Neural progenitor cell (in vitro differentiated cells): ENCODE measurements at places on chromosomes 11 and 22.

- no peak overlapping the region for H3K4me3 ChIP-seq
- no peaks in the 10 kb centered on the region for H3K27me3 ChIP-seq
- no peaks in the 10 kb centered on the region for H3K4me1 ChIP-seq
- DNase-seq, result no peak
Measured at GRCh38 chr11:16839821-16840220, 101.4 kb downstream of the C11orf58 start.

DNA sequence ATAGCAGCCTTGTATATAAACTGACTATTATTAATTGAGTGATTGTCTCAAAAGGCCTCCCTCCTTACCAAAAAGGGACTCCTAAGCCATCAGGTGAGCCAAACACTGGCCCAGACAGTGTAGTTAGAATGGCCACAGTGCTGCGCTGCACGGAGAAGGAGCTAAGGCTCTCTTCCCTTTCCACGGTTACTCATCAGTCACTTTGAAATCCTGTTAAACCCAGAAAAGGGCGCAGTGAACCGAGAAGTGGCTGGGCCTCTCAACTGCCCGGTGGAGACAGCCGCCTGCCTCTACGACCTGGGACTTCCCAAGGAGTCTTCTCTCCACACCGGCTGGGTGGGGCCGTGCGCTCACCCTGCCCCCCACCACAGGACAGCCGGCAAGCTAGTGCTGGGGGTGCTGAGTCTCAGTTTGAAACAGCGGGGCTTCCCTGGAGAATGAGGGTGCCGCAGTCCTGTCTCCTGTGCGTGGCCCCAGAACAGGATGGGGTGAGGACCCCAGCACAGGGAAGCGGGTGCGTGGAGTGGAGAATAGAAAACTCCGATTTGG, 1.3 kb downstream of the MYH9 start:
- H3K27ac ChIP-seq, result peak overlapping the region; percentile 89
- H3K4me3 ChIP-seq, result peak overlapping the region; percentile 97
- DNase-seq, result peak; percentile 79
- peaks cover 20% of the 10 kb centered on the region for H3K4me1 ChIP-seq
- no peaks in the 10 kb centered on the region for H3K27me3 ChIP-seq
- H3K36me3 ChIP-seq, result no peaks in the 10 kb centered on the region

GRCh38 chr22:50734986-50735738, 2.8 kb upstream of the ACR start:
- H3K36me3 ChIP-seq, result no peaks in the 10 kb centered on the region
- DNase-seq, result no peak
- no peak overlapping the region for H3K4me3 ChIP-seq

DNA sequence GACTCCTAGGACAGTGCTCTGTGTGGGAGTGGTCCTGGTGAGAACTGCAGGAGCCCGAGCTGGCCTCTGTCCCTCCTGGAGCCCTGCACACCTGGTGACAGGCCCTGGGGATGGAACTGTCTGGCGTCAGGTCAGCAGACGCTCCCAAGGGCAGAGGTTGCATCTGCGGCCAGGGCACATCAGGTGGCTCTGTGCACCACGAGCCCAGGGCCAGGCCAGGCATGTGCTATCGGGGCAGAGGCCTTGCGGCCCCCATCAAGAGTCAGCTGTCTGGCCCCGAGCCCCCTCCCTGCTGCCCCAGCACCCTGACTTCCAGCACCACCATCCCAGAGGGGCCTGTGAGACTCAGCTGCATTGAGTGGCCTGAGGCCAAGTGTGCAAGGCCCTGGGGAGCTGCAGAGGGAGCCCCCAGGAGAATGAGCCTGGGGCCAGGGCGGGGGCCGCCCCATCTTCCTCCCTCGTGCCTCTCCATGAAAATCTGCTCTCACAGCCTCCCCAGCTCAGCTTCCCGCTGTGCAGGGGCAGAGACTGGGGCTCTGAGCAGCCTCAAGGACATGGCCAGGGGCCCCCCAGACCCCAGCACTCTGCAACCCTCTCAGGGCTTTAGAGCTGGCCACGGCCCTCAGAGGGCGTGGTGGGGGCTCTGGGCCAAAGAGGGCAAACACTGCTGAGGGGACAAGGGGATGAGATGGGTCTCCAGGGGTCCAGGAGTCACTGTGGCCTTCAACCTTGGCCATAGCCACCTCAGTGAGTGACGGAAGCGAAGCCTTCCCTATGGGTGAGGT, 56.4 kb downstream of the RTL6 start:
- H3K4me3 ChIP-seq, result no peak overlapping the region
- no peak overlapping the region for H3K27ac ChIP-seq
- peaks cover 8% of the 10 kb centered on the region for H3K4me1 ChIP-seq
- no peak for DNase-seq
- H3K27me3 ChIP-seq, result no peaks in the 10 kb centered on the region

GRCh38 chr11:843818-844692, 1.4 kb downstream of the TSPAN4 start:
- H3K36me3 ChIP-seq, result no peaks in the 10 kb centered on the region
- H3K4me3 ChIP-seq, result peak overlapping the region; percentile 96
- H3K27me3 ChIP-seq, result peaks cover 19% of the 10 kb centered on the region
- DNase-seq, result peak; percentile 91

- H3K4me3 ChIP-seq, result no peak overlapping the region
- no peak overlapping the region for H3K27ac ChIP-seq
- no peaks in the 10 kb centered on the region for H3K27me3 ChIP-seq
- no peaks in the 10 kb centered on the region for H3K4me1 ChIP-seq
Measured at GRCh38 chr11:64853709-64854108, 9.3 kb upstream of the CDC42BPG start.

GRCh38 chr22:48520884-48521588, 1306.6 kb downstream of the BRD1 start:
- H3K27ac ChIP-seq, result no peak overlapping the region
- no peak overlapping the region for H3K4me3 ChIP-seq
- H3K4me1 ChIP-seq, result peaks cover 13% of the 10 kb centered on the region
- no peak for DNase-seq
- no peaks in the 10 kb centered on the region for H3K27me3 ChIP-seq

GRCh38 chr11:9716275-9717039, 52.6 kb downstream of the SWAP70 start:
- no peak overlapping the region for H3K27ac ChIP-seq
- H3K4me1 ChIP-seq, result peaks cover 1% of the 10 kb centered on the region
- no peaks in the 10 kb centered on the region for H3K27me3 ChIP-seq
- H3K36me3 ChIP-seq, result no peaks in the 10 kb centered on the region

DNA sequence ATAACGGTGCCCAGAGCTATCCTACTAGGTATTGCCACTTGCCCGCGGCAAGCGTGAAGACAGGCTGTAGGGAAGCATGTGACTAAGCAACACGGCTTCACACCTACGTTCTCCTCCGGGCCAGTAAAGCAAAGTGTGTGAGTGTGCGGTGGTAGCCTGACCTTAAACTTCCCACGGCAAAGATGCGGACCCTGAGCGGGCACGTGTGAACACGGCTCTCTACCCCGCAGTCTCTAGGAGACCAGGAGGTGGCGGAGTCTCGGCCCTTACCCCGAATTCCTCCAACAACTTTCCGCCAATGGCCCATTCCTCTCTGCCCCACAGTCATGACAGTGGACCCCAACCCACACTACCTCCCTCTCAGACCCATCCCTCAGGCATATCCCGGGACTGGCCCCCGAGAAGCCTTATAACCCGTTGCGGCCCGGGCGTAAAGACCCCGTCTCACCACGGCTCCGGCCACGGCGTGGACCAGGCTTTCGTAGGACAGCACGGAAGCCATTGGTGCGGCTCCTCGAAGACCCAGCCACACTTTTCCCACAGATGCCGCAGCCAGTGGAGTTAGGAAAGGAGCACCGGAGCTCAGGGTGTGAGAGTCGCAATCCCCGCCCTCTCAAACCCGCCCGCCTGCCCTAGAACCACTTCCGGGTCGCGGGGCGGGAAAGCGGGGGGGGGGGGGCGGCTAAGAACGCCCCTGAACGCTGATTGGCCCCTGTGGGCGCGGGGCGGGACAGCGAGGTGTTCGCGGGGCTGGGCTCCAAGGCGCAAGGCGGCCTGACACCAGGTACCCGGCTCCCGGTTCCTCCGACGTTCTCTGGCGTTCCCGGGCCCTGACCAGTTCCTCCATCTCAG, at the start of gene SLC25A17:
SLC25A17 (minus strand) TSS at position 600 of the 852 bp plus-strand sequence; CDS start at position 502, 98 bp downstream.
- H3K4me3 ChIP-seq, result peak within 1 kb of the TSS; percentile 73
- peak within 1 kb of the TSS; percentile 72 for H3K27ac ChIP-seq
- H3K36me3 ChIP-seq, result no peaks in the 10 kb centered on the region
- H3K27me3 ChIP-seq, result no peaks in the 10 kb centered on the region
- peak; percentile 95 for DNase-seq

GRCh38 chr11:119258180-119258579, 52.0 kb downstream of the CBL start:
- H3K27ac ChIP-seq, result no peak overlapping the region
- no peak for DNase-seq
